ENCODE measurements at places on chromosomes 12 and 14. TPM values are rescaled to one million over a fixed set of nuclear protein-coding genes. Genes with fewer than 3 reads are reported as not detected.

GRCh38 chr14:90580377-90581335 is 183.8 kb downstream of the CALM1 start:
- no peak for DNase-seq
- H3K4me1 ChIP-seq = peaks cover 13% of the 10 kb centered on the region
- H3K4me3 ChIP-seq = no peak overlapping the region
- H3K27me3 ChIP-seq = no peaks in the 10 kb centered on the region
- H3K27ac ChIP-seq = peak overlapping the region; percentile 43

The MYH7 gene
- total RNA-seq = not detected

The CREBL2 gene
- total RNA-seq = 13.2 TPM

DNA sequence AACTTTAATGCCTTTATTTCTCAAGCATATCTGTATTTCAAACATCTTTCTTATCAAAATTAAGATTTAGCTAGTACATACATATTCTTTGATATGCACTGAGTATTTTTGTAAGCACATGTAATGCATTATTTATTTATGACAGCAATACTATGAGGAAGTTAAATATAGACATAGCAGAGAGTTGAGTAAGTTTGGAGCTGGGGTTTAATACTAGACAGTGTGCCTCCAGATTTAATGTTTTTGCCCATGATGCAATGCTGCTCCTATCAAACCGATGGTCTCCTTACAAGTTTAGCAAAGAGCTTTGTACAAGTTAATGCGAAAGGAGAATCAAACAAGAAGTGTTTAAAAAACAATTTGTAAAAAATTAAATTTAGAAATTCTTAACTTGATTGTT is 826.6 kb upstream of the MGAT4C start:
- no peak overlapping the region for H3K27ac ChIP-seq
- DNase-seq = no peak
- H3K4me1 ChIP-seq = no peaks in the 10 kb centered on the region

DNA sequence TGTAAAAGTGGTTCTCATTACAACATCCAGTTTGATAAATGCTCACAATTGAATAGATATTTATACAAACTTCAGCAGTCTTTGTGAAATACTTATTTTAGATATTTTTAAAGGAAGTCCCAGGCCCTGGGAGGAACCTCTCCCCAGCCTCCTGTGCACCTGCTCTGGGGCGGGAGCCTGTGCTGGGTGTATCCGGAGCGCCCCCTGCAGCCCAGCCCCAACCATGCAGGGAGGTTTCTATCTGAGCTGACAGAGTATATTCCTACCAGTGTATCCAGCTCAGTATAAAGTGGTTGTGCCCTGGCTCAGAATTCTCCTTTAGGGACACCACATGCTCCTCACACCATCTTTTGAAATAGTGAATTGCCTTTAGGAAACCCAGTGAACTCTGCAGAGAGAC is 851.8 kb downstream of the TMEM121 start:
- no peak overlapping the region for H3K27ac ChIP-seq
- no peak overlapping the region for H3K4me3 ChIP-seq
- no peaks in the 10 kb centered on the region for H3K27me3 ChIP-seq

DNA sequence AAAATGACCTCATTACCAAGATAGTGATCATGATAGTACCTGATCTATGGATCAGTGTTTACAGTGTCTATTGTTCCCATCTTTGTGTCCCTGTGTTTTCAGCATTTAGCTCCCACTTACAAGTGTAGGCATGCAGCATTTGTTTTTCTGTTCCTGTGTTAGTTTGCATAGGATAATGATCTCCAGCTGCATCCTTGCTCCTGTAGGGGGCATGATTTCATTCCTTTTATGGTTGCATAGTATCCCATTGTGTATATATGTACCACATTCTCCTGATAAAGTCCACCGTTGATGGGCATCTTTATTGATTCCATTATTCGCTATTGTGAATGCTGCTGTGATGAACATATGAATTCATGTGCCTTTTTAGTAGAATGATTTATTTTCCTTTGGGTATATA is 215.4 kb upstream of the NAV3 start:
- peaks cover 2% of the 10 kb centered on the region for H3K36me3 ChIP-seq
- no peaks in the 10 kb centered on the region for H3K27me3 ChIP-seq
- no peak overlapping the region for H3K4me3 ChIP-seq
- DNase-seq = no peak
- H3K27ac ChIP-seq = no peak overlapping the region

DNA sequence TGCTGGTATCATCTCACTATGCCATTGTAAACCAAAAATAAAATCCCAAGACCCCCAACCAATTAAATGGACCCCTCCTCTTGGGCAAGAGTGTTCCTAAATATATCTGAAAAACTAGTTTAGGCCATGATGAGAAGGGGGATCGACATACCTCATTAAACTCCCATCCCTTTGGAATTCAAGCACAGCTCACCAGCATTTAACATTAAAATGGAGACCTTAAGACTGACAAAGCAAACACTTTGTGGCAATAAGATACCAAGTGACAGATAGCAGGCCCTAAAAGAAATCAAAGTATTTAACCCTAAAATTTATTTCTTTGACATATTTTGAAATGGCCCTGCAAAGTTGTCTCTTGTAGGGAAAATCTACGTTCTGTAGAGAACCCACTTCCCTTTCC is 387.9 kb downstream of the KCNH5 start:
- peaks cover 1% of the 10 kb centered on the region for H3K27me3 ChIP-seq
- no peak overlapping the region for H3K27ac ChIP-seq
- no peak for DNase-seq
- no peak overlapping the region for H3K4me3 ChIP-seq
- peaks cover 21% of the 10 kb centered on the region for H3K4me1 ChIP-seq

DNA sequence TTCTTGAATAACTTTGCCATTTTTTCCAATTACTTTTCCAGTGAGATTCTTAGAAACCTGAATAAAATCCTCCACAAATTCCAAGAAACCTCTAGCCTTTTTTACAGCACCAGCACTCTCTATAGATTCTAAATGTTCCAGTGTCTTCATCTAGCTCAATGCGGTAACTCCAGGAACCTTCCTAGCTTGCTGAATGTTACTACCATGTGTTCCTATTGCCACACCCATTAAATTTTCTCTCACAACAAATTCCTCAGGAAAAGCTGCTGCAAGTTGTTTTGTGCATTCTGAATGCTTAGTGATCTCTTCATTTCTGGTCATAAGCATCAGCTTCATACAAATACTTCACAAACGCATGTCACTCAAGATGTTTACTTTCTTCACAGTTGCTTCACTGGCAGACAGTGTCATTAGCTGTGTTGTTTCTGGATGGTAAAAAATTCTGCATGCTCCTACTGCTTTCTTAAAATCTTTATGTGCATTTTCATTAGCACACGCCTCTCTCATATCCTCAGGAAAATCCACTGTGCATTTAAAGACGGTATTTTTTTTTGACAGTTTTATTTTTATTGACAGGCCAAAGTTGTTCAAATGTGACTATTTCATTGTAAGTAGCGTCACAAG is 106.7 kb downstream of the PPHLN1 start:
- H3K27me3 ChIP-seq = no peaks in the 10 kb centered on the region
- no peak overlapping the region for H3K4me3 ChIP-seq
- no peak for DNase-seq
- no peaks in the 10 kb centered on the region for H3K4me1 ChIP-seq
- H3K27ac ChIP-seq = no peak overlapping the region

- H3K27ac ChIP-seq = no peak overlapping the region
- H3K36me3 ChIP-seq = peaks cover 9% of the 10 kb centered on the region
- no peaks in the 10 kb centered on the region for H3K27me3 ChIP-seq
- H3K4me3 ChIP-seq = no peak overlapping the region
Observed at GRCh38 chr14:89507926-89508460, 91.0 kb upstream of the FOXN3 start.

DNA sequence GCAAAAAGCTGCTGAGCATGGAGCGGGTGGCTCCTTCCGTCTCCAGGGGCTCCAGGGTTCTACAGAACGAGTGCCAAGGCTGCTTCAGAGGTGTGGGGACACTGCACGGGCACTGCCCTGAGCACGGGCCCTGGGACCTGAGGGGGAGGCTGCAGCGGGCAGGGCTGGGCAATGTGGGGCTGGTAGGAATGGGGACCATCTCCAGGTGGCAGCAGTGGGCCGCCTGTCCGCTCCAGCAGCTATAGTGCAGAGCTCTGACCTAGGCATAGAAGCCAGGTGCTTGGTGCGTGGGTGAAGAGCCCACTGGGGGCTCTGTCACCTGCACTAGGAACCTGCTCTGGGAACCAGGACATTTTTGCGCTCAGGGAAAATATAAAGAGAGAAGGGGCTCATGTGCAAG is 22.3 kb downstream of the HDAC7 start:
- H3K27me3 ChIP-seq = no peaks in the 10 kb centered on the region
- H3K36me3 ChIP-seq = no peaks in the 10 kb centered on the region
- DNase-seq = no peak
- no peak overlapping the region for H3K4me3 ChIP-seq
- H3K4me1 ChIP-seq = peaks cover 27% of the 10 kb centered on the region
- H3K27ac ChIP-seq = no peak overlapping the region

The NOS1 gene
- 0.07 TPM for total RNA-seq

- DNase-seq = no peak
- H3K4me3 ChIP-seq = no peak overlapping the region
- no peak overlapping the region for H3K27ac ChIP-seq
- H3K4me1 ChIP-seq = no peaks in the 10 kb centered on the region
- peaks cover 2% of the 10 kb centered on the region for H3K36me3 ChIP-seq
Observed at GRCh38 chr12:14613718-14614117, 46.0 kb upstream of the PLBD1 start.

The LRTM2 gene
- total RNA-seq = not detected

DNA sequence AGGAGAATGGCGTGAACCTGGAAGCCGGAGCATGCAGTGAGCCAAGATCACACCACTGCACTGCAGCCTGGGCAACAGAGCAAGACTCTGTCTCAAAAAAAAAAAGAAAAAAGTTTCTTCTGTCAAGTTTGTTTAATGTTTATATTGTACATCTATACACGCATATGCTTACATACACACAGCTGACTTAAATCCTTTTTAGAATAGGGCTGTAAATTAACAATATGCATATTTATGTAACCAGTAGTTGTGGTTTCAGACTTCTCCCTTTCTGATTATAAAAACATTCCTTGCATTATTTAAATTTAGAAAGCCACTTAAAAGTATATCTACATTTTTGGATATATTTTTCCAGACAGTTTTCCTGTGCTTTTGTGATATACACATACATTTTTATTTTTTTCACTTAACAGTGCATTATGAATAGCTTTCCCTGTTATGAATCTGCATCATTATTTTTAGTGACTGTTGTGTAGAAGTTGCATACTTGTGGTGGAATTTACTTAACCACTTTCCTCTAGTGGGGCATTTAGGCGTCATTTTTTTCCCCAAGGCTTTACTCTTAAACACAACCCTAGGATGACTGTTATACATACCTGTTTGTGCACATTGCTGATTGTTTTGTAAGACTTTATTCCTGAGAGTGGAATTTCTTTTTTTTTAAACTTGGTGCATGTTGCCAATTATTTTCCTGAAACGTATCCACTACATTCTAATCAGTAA is 29.4 kb downstream of the POLR3B start:
- peaks cover 22% of the 10 kb centered on the region for H3K36me3 ChIP-seq
- H3K27ac ChIP-seq = no peak overlapping the region
- DNase-seq = no peak
- H3K4me1 ChIP-seq = peaks cover 15% of the 10 kb centered on the region
- no peaks in the 10 kb centered on the region for H3K27me3 ChIP-seq
- no peak overlapping the region for H3K4me3 ChIP-seq

DNA sequence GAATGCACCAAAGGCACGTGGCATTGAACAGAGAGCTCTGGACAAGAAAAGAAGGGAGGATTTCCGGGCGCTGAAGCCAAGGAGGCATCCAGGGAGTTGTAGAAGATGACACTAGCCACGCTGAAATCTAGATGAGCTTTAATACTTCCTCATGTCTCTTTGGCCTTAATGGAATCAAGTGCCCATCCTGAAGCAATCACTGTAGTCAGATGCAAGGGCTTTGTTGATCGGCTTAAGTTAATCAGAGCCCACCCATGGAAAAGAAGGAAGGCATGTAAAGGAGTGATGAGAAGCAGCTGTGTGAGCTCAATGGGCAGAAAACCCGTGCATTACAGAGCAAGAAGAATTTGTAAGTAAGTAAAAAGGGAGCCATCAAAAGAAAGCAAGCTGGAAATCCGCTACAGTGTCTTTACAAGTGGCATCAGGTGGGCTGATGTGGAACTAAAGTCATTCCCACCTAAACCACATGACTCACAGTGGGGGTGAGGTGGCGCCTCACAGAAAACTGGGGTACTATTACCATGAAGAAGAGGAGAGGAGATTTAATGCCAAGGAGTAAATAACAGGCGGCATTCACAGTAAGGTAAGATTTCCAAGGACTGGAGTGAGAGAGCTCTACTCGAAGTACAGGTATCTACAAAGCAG is 48.4 kb downstream of the NDUFA12 start:
- no peak for DNase-seq
- H3K4me1 ChIP-seq = peaks cover 4% of the 10 kb centered on the region
- H3K27ac ChIP-seq = no peak overlapping the region

GRCh38 chr12:82966001-82966559 is 279.4 kb downstream of the TMTC2 start:
- H3K27me3 ChIP-seq = no peaks in the 10 kb centered on the region
- no peak overlapping the region for H3K4me3 ChIP-seq
- no peak overlapping the region for H3K27ac ChIP-seq

The FAM90A1 gene
- total RNA-seq = not detected

DNA sequence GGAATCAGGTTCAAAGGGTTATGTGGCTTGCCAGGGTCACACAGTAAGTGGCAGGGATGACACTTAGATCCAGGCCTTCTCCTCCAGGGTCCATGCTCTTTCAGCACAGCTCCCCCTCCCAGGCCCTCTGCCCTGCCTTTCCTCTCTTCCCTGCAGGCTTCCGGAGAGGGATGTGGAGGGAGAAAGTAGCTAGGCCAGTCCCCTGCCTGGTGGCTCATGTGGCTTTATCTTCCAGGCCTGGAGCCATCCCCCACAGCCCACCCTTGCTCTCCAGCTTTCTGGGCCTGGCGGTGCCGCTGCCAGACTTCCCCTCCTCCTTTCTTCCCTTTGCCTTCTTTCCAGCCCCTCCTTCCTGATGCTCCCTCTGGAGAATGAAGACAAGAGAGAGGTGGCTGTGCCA is 1.7 kb downstream of the PSMB11 start:
- no peak for DNase-seq
- H3K4me3 ChIP-seq = no peak overlapping the region
- H3K4me1 ChIP-seq = peaks cover 4% of the 10 kb centered on the region
- H3K27ac ChIP-seq = no peak overlapping the region
- no peaks in the 10 kb centered on the region for H3K27me3 ChIP-seq

DNA sequence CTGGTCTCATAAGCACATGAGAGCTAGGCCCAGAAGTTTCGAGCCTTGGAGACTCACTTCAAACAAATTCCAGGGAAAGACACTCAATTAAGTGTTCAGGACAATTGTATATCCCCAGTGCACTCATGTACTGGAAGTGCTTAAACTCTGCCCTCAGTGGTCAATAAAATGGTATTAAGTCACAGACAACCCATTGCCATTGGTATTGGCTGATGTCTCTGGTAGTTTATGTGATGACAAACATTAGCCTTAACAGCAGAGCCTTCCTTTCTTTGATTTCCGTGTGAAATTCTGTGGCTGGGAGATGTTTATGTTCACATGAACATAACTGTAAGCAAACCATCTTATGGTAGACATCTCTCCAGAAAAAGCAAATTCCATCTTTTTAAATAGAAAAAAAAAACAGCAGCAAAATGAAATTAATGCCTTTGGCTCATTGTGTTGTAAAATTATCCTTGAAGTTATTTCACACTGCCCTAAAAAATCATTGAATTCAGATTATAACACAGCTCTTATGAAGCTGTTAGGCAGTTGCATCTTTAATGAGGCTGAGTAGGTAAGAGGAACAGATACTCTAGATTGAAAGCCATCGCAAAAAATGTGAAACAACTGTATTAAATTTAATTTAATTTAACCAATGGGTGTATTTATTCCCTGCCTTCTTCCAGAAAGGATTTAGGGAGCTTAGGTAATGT is 216.2 kb upstream of the PLEKHG7 start:
- no peak for DNase-seq
- no peak overlapping the region for H3K27ac ChIP-seq

The SPSB2 gene
- 7.0 TPM for total RNA-seq

The RD3L gene
- not detected for total RNA-seq

The C14orf132 gene
- 42.1 TPM for total RNA-seq
